ENCODE measurements at places on chromosomes 6 and 20. TPM values are rescaled to one million over a fixed set of nuclear protein-coding genes. Genes with fewer than 3 reads are reported as not detected.

DNA sequence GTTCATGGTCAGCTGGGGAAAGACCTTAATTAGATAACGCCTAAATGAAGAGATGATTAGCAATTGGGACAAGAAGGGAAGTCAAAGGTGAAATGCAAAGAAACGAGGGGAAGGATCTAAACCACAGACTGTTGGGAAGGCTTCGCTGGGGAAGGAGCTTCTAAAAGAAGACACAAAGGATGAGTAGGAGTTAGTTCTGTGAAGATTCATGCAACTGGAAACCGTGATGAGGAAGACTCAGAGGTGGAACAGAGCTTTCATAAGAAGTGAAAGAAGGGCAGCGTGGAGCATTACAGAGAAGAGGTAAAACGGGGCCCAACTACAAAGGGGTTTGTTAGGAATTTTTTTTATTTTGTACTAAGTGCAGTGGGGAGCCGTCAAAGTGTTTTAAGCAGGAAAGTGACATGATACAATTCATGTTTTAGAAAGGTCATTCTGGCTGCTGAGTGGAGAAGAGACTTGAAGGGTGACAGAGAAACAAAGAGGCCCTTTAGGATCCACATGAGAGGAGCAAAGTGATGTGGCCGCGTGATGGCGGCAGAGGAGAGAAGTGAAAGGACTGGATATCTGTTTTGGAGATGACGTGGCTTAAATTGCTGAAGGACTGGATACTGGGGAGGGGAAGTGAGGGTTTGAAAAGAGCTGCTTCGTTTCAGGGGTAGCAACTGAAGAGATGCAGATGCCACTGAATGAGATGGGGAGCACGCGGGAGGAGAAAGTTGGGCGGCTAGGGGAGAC, 33.6 kb downstream of the TTI1 start:
- DNase-seq: no peak

Gene PRL
- total RNA-seq: not detected

Gene STMND1
- not detected for total RNA-seq

Gene LHFPL5
- not detected for total RNA-seq

DNA sequence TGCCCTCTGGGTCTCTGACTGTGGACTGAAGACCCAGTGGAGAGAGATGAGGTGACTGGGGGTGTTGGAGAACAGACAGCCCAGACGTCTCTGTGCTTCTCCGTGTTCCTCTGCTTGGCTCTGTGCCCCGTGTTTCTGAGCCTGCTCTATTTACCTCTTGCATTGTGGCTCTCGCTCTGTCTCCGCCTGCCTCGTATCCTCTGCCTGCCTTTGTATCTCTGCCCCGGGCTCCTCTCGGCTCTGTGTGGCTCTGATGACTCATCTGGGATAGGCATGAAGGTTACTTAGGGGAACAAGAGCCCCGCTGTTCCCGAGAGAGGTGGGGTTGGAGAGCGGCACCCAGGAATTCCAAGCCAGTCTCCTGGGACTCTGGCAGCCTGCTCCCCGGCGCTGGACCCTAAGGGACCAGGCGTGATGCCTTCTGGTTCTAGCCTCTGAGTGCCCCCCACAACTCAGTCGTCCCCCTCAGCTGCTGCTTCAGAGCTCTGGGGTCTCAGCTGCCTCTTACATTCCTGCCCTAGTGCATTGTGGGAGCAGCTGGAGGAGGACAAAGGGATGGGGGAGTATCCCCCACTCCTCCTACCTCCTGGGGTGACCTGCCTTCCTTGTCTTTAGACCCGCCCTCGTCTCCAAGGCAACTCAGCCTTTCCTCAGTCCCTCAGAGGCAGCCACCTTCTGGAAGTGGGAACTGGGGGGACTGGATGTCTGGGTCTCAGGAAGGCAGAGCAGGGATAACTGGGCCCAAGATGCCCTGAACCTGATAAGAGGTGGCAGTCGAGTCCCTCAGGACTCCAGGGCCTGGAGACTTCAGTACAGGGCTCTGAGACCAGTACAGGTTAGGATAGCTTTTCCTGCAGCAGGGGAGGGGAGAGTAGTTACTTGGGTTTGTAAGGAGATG, 1.9 kb downstream of the DDR1 start:
- DNase-seq: peak; percentile 90

- DNase-seq: no peak
Observed at GRCh38 chr6:78948785-78949184, 81.4 kb downstream of the IRAK1BP1 start.

DNA sequence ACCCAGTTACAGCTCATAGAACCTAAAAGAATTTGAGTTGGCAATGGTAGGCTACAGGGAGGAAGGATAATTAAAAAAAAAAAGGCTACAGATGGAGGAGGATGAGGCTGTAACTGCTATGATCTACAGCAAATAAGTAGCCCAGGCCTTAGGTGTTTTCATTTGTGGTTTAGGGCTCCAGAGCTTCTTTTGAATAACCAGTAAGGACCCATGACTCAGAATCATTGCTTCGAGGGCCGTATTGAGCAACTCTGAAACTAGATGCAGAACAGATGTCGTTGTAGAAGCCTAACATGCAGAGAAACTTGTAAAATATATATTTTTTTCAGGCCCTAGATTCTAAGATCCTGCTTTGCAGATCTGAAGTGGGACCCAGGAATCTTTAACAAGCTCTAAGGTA, 19.0 kb upstream of the ASIP start:
- peak; percentile 95 for DNase-seq

- no peak for DNase-seq
Observed at GRCh38 chr6:50986319-50986718, 167.6 kb downstream of the TFAP2B start.

Gene ANKRD6
- not detected for total RNA-seq

DNA sequence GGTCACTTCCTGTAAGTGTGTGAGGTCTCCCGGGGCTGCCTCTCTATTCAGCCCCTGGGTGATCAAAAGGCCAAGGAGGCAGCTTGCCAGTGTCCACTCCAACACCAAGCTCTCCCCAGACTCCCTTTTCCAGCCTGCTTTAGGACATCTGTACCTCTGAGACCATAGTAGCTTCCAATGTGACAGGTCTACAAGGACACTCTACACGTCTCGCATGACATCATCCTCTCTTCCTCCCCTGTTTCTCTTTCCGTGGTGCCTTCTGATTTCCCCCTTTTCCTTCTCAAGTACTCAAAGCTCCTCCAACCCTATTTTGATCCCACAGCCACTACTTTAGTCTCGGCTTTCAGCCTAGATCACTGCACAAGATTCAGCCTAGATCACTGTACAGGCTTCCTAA, 26.4 kb downstream of the HLA-F start:
- no peak for DNase-seq

Measured in HFFc6 (cell line).